ENCODE measurements at places on chromosomes 16 and 17. TPM values are rescaled to one million over a fixed set of nuclear protein-coding genes. Genes with fewer than 3 reads are reported as not detected.

KRTAP1-5 gene
- not detected for total RNA-seq

NPTX1 gene
- not detected for total RNA-seq

C16orf92 gene
- total RNA-seq = not detected

CALB2 gene
- not detected for total RNA-seq

SOCS7 gene
- total RNA-seq = 18.7 TPM

UMOD gene
- not detected for total RNA-seq

ABCC6 gene
- 1.7 TPM for total RNA-seq

DNA sequence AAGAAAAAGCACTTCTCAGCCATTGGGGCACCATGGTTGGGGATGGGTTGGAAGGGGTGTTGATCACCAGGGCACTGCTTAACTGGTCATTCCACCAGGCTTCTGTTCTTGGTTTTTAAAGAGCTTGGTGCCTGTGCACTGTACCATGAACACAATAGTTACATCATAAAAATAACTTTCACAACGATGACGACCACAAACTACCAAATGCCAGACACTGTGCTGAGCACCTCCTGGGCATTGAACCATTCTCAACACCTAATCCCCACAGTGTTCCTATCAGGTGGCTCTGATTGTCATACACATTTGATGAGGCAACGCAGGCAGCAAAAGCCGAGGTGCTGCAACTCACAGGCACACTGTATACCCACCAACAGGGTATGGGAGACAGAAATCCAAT lies 208.0 kb downstream of the FOXL1 start:
- no peak overlapping the region for H3K4me3 ChIP-seq
- H3K27me3 ChIP-seq = no peaks in the 10 kb centered on the region
- no peak overlapping the region for H3K27ac ChIP-seq
- no peak for DNase-seq

- peaks cover 36% of the 10 kb centered on the region for H3K36me3 ChIP-seq
- H3K4me3 ChIP-seq = no peak overlapping the region
- H3K4me1 ChIP-seq = no peaks in the 10 kb centered on the region
- H3K27ac ChIP-seq = no peak overlapping the region
Observed at GRCh38 chr16:70674221-70675014, 11.4 kb downstream of the MTSS2 start.

DNA sequence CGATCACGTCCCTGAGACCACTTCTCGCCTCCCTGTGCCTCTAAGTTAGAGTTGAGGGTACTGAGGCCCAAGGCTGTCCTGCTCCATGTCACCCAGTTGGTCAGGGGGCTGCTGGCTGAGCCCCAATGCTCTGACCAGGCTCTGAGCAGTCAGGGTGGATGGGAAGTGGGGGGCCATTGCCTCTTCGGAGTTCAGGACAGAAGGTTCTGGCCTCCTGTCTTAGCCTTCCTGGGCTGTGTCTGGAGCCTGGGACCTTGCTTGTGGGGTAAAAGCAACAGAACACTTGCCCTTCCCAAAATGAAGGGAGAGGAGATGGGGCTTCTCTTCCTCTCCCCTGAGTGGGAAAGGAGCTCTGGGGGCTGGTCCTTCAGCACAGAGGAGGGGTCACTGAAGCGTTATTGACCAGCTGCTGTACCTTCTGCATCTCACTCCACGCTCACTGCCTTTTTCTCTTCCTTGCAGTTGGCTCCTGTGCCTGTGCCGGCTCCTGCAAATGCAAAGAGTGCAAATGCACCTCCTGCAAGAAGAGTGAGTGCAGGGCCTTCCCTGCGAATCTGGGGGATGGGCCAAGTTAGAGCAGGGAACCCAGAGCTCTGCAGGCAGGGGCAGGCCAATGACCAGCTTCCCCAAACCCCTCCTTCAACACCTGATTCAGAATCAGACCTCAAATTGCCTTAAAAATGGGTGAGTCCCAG lies 580 bp downstream of the MT1X start:
- no peaks in the 10 kb centered on the region for H3K36me3 ChIP-seq
- peak overlapping the region; percentile 35 for H3K27ac ChIP-seq
- DNase-seq = no peak
- H3K4me1 ChIP-seq = peaks cover 8% of the 10 kb centered on the region

GRCh38 chr17:4675791-4676190 lies 28.1 kb downstream of the PELP1 start:
- no peak overlapping the region for H3K4me3 ChIP-seq
- peaks cover 7% of the 10 kb centered on the region for H3K36me3 ChIP-seq
- no peak overlapping the region for H3K27ac ChIP-seq
- no peaks in the 10 kb centered on the region for H3K4me1 ChIP-seq
- no peaks in the 10 kb centered on the region for H3K27me3 ChIP-seq

DNA sequence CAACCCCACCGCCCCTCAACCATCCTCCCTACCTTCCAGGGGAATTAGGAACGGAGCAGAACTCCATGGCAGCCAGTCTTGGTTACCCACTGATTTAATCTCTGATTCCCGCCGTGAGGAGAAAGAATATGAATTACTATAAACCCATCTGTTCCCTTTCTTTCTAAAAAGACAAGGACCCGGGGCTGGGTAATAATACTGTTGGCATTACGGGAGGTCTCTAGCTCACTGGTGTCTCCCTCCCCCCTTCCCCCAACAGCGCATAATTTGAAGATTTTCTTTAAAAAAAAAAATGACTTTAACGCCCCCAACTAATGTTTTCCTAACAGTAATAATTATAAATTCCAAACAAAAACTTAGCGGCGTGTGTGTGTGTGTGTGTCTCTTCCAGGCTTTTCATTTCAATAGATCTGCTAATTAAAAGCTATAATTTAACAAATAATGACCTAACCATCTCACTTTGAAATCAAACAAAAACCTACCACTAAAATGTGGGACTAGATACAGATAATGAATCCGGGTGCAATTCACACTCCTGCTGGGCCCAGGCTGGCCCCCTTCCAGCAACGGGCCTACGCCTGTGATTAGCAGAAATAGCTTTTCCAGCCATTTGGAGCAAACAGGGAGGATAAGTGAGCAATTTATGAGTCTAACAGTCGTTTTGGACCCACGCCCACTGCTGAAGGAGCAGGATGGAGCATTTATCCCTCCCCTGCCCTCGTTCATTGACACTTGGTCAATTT lies 18.2 kb upstream of the BHLHA9 start:
- H3K4me3 ChIP-seq = no peak overlapping the region
- DNase-seq = no peak
- no peaks in the 10 kb centered on the region for H3K4me1 ChIP-seq
- no peak overlapping the region for H3K27ac ChIP-seq
- no peaks in the 10 kb centered on the region for H3K27me3 ChIP-seq
- H3K36me3 ChIP-seq = no peaks in the 10 kb centered on the region

DNA sequence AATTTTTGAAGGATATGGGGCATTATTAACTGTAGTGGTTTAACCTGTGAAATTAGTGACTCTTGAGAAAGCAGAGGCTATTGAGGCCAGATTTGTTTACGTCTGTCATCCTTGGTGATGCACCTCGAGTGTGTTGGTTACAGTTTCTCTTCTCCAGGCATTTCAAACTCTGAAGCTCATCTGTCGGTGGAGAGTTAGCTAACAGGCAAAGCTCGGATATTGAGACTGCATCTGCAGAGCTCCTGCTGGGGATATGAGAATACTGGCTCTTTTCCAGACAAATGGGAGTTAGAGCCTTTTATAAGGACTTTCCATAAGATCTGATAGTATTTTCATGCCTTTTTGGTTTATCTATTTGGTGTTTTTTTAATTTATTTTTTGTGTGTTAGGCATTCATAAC lies 6.7 kb downstream of the CLEC16A start:
- H3K4me3 ChIP-seq = no peak overlapping the region
- no peak for DNase-seq
- H3K27ac ChIP-seq = no peak overlapping the region
- H3K36me3 ChIP-seq = no peaks in the 10 kb centered on the region
- H3K4me1 ChIP-seq = no peaks in the 10 kb centered on the region

DNA sequence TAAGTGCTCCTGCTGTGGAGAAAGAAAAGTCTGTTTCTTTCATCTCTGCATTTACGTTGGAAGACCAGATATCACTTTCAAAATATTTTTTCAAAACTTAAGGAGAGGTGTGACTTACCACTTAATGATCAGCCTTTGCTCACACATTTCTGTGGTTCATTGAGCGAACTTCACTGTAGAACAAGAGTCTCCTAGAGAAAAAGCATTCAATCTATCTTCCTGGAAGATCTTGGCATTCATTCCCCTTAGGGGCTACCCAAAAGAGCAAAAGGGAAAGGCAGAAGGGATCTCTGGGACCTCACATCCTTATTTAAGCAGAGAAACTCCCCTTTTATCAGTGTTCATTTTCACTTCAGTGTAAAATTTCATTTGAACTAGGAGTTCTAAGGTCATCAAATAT lies 61.2 kb downstream of the HS3ST3A1 start:
- H3K4me1 ChIP-seq = peaks cover 39% of the 10 kb centered on the region
- no peak overlapping the region for H3K27ac ChIP-seq
- H3K27me3 ChIP-seq = no peaks in the 10 kb centered on the region
- no peak for DNase-seq

DNA sequence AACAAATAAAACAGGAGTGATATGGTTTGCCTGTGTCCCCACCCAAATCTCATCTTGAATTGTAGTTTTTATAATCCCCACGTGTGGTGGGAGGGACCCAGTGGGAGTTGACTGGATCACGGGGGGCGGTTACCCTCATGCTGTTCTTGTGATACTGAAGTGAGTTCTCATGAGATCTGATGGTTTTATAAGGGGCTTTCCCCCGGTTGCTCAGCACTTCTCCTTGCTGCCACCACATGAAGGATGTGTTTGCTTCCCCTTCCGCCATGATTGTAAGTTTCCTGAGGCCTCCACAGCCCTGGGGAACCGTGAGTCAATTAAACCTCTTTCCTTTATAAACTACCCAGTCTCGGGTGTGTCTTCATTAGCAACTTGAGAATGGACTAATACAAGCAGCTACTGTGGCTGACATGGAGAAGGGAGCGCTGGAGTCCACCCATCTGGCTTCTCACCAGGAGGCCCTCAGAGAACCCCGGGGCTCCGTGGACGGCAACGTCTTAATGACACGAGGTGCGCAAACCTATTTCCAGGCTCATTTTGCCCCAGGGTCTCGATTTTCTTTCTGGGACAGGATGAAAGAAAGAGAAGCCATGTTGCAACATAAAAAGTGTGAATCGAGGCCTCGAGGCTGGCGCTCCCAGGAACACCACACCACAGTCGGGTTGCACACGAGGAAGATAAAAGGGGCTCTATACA lies 129.5 kb downstream of the DYNLRB2 start:
- no peaks in the 10 kb centered on the region for H3K27me3 ChIP-seq
- no peak for DNase-seq
- no peak overlapping the region for H3K27ac ChIP-seq
- no peaks in the 10 kb centered on the region for H3K36me3 ChIP-seq
- H3K4me3 ChIP-seq = no peak overlapping the region
- H3K4me1 ChIP-seq = no peaks in the 10 kb centered on the region

DNA sequence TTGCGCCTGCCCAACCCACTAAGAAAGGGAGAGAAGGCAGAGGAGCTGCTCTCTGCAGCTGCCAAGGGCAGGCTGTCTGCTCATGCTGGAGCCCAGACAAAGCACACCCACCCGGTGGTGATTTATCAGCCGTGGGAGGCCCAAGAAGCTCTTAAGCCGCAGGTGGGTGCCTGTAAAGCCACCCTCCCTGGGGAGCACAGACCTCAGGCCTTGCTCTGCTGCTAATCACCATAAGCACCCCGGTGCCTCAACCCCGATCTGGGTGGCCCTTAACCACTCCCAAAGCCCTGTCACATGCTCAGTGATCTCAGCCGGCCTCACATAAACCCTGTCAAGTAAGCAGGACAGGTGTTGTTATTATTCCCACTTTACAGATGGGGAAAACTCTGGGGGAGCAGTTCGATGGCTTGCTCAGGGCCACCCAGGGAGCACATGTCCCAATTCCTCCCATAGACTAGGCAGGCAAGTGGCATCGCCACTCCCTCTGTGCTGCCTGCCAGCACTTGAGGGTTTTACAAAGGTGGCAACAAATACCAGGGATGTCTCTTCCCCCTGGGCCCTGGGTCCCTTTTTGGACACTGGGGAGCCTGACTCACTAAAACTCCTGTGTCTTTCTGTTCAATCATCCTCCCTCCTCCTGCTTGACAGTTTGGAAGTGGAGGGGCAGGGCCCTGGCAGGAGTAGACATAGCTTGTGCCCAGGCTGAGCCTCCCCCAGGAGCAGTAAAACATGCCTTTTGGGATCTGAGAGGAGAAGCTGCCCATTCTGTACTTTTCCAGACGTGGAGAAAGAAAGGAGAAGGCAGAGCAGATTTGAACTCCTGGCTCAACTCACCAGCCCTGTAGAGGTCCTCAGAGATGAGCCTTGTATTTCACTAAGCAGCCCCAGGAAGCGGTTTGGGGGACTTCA lies 299.3 kb downstream of the SOX9 start:
- DNase-seq = peak; percentile 100
- peak overlapping the region; percentile 83 for H3K27ac ChIP-seq
- peaks cover 58% of the 10 kb centered on the region for H3K4me1 ChIP-seq
- no peak overlapping the region for H3K4me3 ChIP-seq

- H3K27ac ChIP-seq = no peak overlapping the region
- H3K27me3 ChIP-seq = no peaks in the 10 kb centered on the region
- H3K36me3 ChIP-seq = no peaks in the 10 kb centered on the region
- no peak overlapping the region for H3K4me3 ChIP-seq
- peaks cover 6% of the 10 kb centered on the region for H3K4me1 ChIP-seq
Observed at GRCh38 chr17:48441231-48441711, 11.3 kb upstream of the SKAP1 start.

DNA sequence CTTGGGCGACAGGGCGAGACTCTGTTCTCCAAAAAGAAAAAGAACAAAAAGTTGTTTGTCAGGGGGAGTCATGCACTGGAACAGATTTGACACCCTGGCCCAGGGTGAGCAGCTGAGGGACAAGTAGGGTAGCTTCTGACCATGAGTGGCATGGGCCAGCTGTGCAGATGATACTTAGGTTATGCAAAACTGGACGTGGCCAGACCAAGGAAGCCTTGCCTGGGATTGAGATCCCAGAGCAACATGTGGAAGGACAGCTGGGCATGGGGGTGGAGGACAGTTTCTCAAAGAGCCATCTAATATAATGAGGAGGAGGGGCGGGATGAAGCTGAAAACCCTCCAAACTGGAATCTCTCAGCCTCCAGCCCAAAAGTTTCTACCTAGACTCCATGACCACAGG lies 19.6 kb upstream of the SLC35B1 start:
- peak overlapping the region; percentile 87 for H3K27ac ChIP-seq
- peak; percentile 92 for DNase-seq
- H3K4me1 ChIP-seq = peaks cover 30% of the 10 kb centered on the region
- no peaks in the 10 kb centered on the region for H3K36me3 ChIP-seq
- no peak overlapping the region for H3K4me3 ChIP-seq

- no peak overlapping the region for H3K4me3 ChIP-seq
- no peaks in the 10 kb centered on the region for H3K36me3 ChIP-seq
- no peak for DNase-seq
- H3K4me1 ChIP-seq = no peaks in the 10 kb centered on the region
Observed at GRCh38 chr16:70481929-70482536, 27.6 kb downstream of the FCSK start.

GRCh38 chr17:66469088-66469442 lies 166.7 kb downstream of the PRKCA start:
- no peaks in the 10 kb centered on the region for H3K27me3 ChIP-seq
- H3K36me3 ChIP-seq = no peaks in the 10 kb centered on the region
- H3K4me1 ChIP-seq = peaks cover 49% of the 10 kb centered on the region
- H3K27ac ChIP-seq = peak overlapping the region; percentile 82
- H3K4me3 ChIP-seq = no peak overlapping the region
